ENCODE measurements at places on chromosomes 13 and 19. TPM values are rescaled to one million over a fixed set of nuclear protein-coding genes. Genes with fewer than 3 reads are reported as not detected.

Gene MTUS2
- total RNA-seq, result not detected

Gene RFPL4A
- total RNA-seq, result not detected

- no peak for DNase-seq
These were observed 16.1 kb downstream of the ACTL9 start for GRCh38 chr19:8682472-8682871.

Gene PSG7
- not detected for total RNA-seq

DNA sequence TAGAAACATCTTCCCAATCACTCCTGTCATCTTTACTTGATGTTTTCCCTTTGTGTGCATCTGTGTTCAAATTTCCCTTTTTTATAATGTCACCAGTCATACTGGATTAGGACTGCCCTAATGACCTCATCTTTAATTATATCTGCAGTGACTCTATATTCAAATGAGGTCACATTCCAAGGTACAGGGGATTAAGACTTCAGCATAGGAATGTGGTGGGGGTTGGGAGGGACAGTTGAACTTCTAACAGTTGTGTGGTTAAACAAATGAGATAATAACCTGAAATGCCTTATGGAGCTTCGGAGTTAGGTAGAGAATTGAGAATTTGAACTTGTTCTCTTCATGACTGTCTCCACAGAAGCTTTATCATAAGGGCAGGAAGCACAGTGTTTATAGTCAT is 23.0 kb downstream of the PAN3 start:
- DNase-seq, result no peak

Gene GGN
- 0.17 TPM for total RNA-seq

Gene PODNL1
- not detected for total RNA-seq

Gene ZNF557
- total RNA-seq, result 13.3 TPM

DNA sequence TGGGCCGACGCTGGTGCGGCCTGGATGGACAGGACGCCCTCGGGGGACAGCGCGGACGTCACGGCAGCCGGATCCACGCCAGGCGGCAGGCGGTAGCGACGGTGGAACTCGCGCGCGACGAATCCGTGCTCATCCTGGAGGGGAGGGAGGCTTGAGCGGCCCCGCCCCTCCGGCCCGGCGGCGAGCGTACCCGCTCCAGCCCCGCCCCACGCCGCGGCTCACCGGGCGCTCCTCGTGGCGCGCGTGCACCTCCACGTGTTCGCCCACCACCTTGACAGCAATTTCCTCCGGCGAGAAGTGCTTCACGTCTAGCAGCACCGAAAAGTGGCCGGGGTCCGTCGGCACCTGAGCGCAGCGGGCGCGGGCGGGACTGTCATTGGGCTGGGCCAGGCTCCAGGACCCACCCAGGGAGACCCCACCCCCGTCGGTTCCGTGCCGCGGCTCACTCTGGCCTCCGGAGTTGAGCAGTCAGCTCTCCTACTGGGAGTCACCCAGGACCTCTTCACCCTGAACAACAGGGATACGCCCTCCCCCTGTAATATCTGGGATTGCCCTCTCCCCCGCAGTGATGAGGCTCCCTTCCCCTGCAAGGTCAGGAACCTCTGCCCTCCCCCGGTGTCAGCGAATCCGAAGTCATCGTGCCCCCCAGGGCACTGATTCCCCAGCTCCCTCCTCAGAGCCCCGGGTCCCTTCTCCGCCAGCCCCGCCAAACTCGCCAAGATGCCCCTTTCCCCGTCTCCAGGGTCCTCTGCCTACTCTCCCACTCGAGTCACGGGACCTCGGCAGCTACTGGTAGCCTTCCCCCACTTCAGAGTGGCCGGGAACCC is 1.1 kb downstream of the HSPB6 start:
- DNase-seq, result peak; percentile 44

DNA sequence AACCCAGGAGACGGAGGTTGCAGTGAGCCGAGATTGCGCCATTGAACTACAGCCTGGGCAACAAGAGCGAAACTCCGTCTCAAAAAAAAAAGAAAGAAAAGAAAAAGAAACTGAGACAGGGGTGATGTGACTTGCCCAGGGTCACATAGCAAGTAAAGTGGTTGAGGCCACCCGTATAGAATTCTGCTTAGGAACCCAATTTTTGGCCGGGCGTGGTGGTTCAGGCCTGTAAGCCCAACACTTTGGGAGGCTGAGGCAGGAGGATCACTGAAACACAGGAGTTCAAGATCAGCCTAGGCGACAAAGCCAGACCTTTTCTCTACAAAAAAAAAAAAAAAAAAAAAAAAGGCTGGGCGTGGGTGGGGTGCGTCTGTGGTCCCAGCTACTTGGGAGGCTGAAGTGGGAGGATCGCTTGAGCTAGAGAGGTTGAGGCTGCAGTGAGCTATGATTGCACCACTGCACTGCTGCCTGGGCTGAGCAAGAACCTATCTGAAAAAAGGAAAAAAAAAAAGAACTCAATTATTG is 1.3 kb downstream of the SNRPA start:
- no peak for DNase-seq

GRCh38 chr19:17107546-17108452 is 32.2 kb downstream of the MYO9B start:
- DNase-seq, result no peak

Gene OR4F17
- total RNA-seq, result not detected

GRCh38 chr13:80413611-80414010 is 72.7 kb upstream of the SPRY2 start:
- no peak for DNase-seq

DNA sequence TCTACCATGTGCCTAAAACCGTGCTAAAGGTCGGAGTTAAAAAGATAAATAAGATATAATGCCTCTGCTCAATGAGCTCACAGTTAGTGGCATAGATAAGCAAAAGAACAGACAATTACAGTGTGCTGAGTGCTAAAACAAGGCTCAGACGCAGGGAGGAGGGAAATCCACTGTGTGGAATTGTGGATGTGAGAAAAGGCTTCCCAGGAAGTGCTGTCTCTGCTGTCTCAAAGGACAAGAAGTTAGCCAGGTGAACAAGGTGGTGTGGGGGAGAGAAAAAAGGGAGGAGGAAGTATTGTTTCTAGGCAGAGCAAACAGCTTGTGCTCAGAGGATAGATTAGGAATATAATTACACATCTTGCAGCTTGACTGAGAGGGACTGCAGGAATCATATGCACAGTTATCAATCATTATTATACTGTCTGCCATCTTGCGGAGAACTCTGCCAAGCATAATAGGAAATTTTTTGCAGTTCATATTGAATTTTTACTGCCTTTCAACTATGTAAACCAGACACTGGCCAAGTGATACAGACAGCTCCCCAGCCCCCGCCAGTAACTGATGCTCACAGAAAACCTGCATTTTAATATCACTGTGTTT is 9.3 kb downstream of the C13orf42 start:
- DNase-seq, result no peak

DNA sequence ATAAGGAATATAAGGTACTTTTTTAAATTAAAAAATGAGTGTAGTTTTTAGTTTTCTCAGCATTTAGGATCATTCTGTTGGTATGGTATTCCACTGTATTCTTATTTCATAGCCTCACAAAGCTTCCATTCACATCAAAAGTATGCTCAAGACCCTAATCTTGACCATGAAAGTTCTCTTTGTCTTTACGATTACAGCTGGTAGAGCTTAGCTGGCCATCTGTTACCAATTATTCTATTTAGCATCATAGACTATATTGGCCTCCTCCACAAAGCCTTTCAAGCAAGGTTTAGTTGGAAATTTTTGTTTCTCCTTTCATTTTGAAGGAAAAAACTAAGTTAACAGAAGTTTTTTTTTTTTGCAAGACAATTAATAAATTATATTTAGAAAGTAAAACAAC is 245.1 kb downstream of the KCTD12 start:
- DNase-seq, result no peak

DNA sequence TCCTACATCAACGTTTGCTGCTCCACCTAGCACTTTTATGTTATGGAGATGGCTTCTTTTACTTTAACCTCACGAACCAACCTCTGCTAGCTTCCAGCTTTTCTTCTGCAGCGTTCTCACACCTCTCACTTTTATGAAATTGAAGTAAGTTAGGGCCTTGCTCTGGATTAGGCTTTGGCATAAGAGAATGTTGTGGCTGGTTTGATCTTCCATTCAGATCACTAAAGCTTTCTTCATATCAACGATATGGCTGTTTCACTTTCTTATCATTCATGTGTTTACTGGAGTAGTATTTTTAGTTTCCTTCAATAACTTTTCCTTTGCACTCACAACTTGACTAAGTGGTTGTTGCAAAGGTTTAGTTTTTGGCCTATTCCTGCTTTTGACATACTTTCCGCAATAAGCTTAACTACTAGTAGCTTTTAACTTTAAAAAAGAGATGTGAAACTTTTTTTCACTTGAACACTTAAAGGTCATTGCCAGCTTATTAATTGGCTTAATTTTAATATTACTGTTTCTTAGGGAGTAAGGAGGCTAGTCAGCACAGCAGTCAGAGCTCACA is 60.0 kb upstream of the SPRY2 start:
- no peak for DNase-seq

GRCh38 chr13:28376604-28377003 is 118.3 kb downstream of the FLT1 start:
- DNase-seq, result no peak

Gene GADD45GIP1
- total RNA-seq, result 32.1 TPM

DNA sequence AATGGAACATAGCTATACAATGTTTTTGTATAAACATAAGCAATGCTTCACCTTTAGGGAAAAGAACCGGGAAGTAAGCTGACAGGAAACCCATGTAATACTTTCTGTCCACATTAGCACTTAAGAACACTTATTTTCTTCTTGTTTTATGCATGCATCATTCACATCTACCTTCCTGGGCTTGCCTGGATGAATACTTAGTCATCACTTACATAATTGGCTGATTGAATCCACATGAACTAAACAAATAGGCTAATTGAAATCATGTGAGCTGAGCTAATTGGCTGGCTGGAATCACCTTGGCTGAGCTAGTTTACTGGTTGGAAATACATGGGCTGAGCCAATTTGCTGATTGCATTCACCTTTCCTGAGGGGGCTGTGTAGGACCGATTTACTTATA is 78.8 kb downstream of the ZNF726 start:
- DNase-seq, result no peak

Gene ZNF471
- total RNA-seq, result 0.05 TPM

DNA sequence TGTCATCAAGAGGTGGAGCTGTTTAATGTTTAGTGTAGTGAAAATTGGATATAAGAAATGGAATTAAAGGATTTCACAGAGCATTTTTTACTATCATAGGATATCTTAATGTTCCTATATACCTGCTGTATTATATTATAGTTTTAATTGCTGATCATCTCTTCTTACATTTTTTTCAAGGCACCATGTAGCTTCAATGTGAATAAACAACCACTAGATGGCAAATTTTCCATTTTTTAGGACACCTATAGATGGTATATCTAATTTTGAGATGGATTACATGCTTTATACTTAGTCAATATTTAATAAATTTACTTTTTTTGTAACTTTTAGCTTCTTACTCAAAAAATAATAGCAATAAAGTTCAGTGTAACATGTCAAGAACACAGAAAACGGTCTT is 9.0 kb upstream of the ATXN8OS start:
- DNase-seq, result no peak

DNA sequence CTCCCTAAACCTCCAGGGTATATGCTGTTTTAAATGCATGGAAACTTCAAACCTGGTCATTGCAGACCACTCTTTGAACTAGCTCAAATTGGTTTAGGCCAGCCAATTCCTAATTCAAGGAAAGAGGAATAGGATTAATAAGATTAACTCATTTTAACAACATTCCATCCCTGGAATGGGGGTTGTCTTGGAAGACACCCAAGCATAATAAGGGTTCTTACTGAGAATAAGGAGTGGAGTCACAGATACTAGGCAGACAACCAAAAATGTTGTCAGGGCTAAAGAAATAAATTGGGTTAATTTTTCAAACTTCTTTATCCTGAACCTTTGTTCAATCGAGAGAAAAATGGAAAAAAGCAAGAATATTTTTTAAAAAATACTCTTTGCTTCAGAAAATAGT is 186.2 kb downstream of the PCDH9 start:
- DNase-seq, result no peak

DNA sequence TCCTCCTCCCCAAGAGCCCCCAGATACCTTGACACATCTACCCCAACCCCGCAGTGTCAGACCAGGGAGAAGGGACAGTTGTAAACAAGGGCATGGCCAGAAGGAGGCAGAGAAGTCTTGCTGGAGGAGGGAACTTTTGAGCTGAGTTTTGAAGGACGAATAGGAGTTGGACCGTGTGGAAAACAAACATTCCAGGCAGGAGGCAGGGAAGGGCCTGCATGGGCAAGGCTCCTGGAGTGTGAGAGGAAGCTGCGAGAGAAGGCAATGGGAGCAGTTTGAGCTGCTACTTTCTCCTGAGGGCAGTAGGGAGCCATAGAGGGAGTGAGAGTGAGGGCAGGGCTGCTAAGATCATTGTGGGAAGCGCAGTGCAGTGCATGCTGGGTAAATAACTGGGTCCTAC is 23.3 kb downstream of the IL12RB1 start:
- DNase-seq, result no peak

Gene OVOL3
- total RNA-seq, result not detected

- DNase-seq, result no peak
These were observed 1783.9 kb upstream of the PCDH20 start for GRCh38 chr13:63199508-63199907.

DNA sequence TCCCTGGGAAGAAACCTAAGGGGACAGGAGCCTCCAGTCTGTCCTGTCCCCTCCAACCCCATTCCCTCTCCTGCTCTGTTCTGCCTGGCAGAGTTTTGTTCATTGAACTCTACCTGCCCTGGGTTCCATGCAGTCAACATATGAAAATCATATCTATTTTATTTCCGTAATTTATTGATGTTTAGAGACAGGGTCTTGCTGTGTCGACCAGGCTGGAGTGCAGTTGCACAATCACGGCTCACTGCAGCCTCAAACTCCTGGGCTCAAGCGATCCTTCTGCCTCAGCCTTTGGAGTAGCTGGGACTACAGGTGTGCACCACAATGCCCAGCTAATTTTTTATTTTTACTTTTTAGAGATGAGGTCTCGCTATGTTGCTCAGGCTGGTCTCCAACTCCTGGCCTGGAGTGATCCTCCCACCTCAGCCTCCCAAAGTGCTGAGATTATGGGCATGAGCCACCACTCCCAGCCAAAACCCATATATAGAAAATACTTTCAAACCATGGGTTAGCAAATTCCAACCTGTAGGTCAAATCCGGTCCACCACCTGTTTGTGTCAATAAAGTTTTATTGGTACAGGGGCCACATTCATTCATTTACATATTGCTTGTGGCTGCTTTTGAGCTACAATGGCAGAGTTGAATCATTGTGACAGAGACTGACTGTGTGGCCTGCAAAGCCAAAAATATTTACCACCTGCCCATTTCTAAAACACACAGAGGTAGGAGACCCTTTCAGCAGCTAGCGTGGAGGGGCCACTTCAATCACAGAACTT is 39.3 kb downstream of the FBN3 start:
- DNase-seq, result no peak

DNA sequence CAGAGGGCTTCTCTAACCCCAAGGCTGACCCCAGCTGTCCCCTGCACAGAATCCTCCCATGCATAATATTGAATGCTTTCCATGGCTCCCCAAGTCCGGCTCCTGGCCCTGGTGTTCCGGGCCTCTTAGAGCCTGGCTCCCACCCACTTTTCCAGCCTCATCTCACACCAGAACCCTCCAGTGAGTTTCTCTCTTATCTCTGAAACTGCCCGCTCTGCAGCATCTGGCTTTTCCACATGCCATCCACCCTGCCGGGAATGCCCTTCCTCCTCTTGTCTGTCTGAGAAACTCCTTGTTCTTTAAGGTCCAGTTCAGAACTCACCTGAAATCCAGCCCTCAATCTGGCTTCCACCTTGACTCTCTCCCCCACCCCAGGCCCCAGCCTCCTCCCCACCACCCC is 6.8 kb downstream of the SYNGR4 start:
- DNase-seq, result no peak

Data from activated T-helper 1 cell treated with anti-CD3 and anti-CD28 coated beads, Interleukin-12 subunit alpha, Interleukin-12 subunit beta, Interleukin-2, Interleukin-4 antibody, amounts not matched to agents 30 ng/mL and 10 ng/mL and 1 ng/mL, durations not matched to agents 14 hours and 24 hours and 36 hours (primary cell).